ENCODE measurements at places on chromosomes 3 and 15. TPM values are rescaled to one million over a fixed set of nuclear protein-coding genes. Genes with fewer than 3 reads are reported as not detected.

DNA sequence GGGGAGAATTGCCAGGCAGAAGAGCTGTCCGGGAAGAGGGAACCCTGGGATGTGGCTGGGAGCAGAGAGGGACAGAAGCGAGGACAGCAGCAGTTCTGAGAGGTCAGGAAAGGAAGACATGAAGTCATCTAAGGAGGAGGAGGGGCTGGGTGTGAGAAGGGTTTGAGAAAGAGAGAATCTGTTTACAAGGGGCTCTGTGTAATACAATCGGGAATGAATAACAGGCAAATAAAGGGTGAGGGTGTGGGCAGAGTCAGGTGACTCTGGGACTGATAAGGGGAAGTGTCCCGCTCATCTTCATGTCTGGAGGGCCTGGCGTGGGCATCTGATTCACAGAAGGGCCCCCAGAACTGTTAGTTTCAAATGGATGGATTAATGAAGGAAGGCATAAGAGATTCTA is 191.3 kb downstream of the XXYLT1 start:
- no peak for ATAC-seq

DNA sequence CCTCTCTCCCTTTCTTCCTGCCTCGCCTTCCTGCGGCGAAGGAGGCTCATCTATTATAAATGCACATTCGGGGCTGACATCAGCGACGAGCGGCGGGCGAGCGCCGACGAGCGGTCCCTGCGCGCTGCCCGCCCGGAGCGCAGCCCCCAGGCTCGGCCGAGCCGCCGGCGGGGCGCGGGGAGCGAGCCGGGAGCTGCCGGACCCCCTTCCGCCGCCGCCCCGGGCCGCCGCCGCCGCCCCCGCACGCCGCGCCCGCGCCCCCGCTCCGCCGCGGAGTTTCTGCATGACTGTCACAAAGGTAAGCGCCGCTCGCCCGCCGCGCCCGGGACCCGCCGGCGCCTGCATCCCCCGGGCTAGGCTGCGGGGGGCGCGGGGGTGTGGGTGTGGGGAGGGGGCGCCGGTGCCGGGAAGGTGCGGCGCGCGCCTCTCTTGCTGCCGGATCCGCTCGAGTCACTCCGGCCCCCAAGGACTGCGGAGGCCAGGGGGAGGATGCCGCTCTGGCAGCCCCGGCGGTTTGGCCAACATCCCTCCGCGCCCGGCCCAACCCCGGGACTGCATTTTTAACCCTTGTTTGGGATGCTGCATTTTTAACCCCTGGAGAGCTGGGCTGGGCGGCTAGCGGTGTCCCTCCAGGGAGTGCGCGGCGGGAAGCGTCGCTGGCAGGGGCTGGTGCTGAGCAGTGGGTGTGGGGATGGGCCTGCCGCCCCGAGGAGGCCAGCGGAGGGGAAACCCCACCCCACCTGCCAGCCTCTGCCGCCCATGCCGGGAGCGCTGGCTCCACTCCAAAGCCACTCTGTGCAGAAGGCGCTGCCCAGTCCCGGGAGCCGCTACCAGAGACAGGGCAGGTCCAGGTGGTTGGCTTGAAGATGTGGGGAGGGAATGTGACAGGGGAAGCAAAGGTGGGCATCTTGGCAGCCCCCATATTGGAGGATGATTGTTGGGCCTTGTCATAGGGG is at the start of gene CORO2B:
Gene CORO2B, plus strand, starts transcription at position 14 of the 956 bp plus-strand sequence. Its CDS starts 270 bp downstream, at position 284.
- ATAC-seq, result peak; percentile 39

- ATAC-seq, result no peak
These were observed 70.0 kb downstream of the MDFIC2 start for GRCh38 chr3:70242297-70242882.

GRCh38 chr15:90212221-90213098 is 11.3 kb downstream of the SEMA4B start:
- ATAC-seq, result no peak

- no peak for ATAC-seq
These were observed 23.1 kb downstream of the LRRC31 start for GRCh38 chr3:169846458-169847193.

DNA sequence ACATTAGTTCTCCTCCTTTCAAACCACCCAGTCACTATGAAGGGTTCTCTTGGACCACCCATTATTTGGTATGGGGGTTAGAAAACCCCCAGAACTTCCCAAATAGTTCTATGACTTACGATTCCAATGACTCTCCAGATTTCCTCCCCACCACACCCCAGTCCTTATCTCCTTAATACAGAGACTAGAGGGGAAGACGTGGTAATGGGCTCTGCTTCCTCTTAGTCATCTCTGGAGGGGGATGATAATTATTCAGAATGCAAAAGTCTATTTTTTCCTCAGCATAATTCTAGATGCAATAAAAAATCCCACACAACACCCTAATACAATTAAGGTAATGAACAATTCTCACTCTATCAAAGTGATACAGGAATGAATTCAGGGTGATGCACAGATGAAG is 48.9 kb upstream of the CFAP161 start:
- no peak for ATAC-seq

GRCh38 chr3:141828890-141829289 is 47.6 kb upstream of the ATP1B3 start:
- peak; percentile 48 for ATAC-seq

The ARGFX gene
- total RNA-seq, result not detected

GRCh38 chr3:60215946-60216345 is 1035.3 kb downstream of the FHIT start:
- ATAC-seq, result no peak

The QTRT2 gene
- 29.1 TPM for total RNA-seq

GRCh38 chr3:13389378-13389777 is 30.7 kb downstream of the NUP210 start:
- ATAC-seq, result no peak

The CILP gene
- 57.0 TPM for total RNA-seq

DNA sequence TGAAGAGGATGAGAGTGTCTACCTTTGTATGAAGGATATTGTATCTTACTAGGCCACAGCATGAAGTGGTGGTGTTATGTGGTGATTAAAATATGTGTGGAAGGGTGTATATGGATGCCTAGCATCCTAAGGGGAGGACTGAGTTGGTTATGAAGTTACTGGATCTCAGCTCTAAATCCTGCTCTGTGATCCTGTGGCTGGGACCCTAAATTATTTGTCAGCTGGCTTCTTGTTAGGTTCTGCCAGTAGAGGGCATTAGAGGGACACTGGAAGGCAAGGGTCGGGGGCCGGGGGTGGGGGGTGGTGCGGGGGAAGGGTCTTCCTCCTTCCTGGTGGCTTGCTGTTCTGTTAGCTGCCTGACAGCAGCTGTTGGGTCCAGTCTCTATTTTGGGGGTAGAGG is 34.9 kb downstream of the MORF4L1 start:
- ATAC-seq, result no peak

The CELSR3 gene
- 0.78 TPM for total RNA-seq

DNA sequence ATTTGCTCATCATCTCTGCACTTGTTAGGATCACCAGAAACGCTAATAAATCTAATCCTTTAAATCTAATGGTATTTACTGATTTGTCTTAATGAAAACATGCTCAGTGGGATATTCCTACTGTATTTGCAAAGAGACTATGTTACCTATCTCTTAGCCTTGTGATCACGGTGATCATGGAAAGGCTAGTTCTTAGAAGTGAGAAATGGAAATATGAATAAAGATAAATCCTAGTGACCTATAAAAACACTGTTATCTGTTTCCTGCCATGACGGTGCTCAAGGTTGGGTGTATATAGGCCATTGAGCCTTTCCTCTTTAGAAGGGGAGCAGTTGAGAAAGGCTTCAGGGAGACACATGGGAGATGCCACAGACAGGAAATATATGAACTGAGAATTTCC is 116.3 kb downstream of the THRB start:
- no peak for ATAC-seq

The NAA80 gene
- 12.3 TPM for total RNA-seq

DNA sequence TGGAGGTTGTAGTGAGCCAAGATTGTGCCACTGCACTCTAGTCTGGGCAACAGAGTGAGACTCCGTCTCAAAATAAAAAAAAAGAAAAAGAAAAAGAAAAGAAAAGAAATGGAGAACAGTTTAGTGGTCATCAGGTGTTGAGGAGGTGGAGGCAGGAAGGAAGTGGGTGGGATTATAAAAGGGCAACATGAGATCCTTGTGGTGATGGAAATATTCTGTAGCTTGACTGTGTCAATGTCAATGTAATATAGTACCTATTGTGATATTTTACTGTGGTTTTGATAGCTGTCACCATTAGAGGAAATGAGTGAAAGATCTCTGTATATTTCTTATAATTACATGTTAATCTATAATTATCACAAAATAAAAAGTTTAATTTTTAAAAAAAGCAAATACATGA is 60.8 kb downstream of the TRAT1 start:
- no peak for ATAC-seq

The CHRNB4 gene
- total RNA-seq, result not detected

The TM4SF18 gene
- 8.1 TPM for total RNA-seq

The GOLGA6A gene
- 0.15 TPM for total RNA-seq

Data from gastroesophageal sphincter (tissue), 4 donors.